ENCODE measurements at places on chromosomes 12 and 14.

GRCh38 chr14:49405291-49405690 is 180.9 kb downstream of the RPS29 start:
- DNase-seq = no peak

- DNase-seq = no peak
Measured at GRCh38 chr12:89950421-89950820, 241.8 kb upstream of the ATP2B1 start.

- no peak for DNase-seq
Measured at GRCh38 chr12:20274008-20274407, 94.3 kb upstream of the PDE3A start.

DNA sequence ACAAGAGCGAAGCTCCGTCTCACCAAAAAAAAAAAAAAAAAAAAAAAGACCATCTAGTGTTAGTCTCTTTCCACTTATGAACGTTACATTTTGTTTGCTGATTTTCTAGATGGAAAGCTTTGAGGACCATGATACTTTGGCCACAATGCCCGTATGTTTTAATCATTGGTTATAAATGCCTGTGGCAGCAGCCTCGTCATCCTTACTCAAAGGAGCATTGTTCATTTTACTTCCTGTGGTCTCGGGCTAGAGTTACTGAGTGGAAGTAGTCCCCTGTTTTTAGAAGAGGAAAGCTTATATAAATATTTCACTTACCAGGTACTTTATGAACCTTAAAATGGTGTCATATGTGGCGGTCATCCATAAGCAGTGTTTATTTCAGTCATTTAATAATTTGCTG is 359.9 kb downstream of the AEBP2 start:
- no peak for DNase-seq

- no peak for DNase-seq
Measured at GRCh38 chr12:120719072-120719471, 6.6 kb upstream of the ACADS start.

- DNase-seq = no peak
Measured at GRCh38 chr12:29578070-29578469, 80.6 kb upstream of the OVCH1 start.

DNA sequence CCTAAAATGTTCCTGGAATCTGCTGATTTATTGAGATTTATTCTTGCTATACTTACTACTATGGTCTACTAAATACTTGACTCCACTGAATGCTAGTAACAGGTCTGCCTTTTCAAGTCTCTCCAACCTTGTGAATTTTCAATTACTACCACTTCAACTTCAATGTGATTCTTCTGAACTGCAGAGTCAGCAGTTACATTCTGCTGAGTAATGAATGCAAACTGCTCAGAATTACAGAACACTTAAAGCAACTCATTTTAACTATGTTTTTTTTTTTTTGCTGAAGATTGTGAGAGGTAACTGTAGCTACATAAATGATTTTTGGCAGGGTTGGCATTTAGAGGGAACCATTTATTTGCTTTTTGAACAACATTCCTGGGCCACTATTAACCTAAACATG is 41.8 kb downstream of the ARF6 start:
- DNase-seq = no peak

GRCh38 chr12:58321414-58321813 is 380.0 kb downstream of the ATP23 start:
- no peak for DNase-seq

DNA sequence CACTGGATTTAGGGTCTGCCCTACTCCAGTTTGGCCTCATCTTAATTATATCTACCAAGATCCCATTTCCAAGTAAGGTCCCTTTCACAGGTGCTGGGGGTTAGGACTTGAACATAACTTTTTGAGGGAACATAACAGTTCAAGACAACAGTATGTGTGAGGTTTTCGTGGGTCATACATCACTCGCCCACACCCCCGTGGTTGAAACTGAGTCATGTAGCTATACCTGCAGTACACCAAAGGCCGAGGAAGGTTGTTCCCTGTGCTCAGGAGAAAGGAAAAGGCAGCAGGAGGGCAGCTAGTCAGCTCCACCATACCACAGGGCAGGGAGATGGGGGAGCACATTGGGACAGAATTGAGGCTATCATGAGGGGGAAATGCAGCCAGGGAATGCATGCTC is 167.0 kb downstream of the PPM1H start:
- peak; percentile 64 for DNase-seq

DNA sequence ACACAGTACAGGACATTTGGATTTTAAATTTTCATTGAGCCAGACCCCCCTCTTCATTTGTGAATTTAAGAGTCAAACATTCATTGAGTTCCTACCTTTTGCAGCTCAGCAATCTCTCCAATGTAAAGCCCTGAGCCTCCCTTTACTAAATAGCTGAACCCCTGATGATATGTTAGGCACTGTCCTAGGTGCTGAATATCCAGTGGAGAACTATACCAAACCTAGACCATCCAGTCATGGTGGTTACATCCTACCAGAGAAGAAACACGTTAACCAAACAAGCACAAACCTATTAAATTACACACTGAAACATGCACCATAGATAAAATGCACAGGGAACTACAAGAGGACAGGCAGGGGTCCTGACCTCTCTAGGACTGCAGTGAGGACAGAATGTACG is 1585.3 kb upstream of the TMEM132C start:
- no peak for DNase-seq

DNA sequence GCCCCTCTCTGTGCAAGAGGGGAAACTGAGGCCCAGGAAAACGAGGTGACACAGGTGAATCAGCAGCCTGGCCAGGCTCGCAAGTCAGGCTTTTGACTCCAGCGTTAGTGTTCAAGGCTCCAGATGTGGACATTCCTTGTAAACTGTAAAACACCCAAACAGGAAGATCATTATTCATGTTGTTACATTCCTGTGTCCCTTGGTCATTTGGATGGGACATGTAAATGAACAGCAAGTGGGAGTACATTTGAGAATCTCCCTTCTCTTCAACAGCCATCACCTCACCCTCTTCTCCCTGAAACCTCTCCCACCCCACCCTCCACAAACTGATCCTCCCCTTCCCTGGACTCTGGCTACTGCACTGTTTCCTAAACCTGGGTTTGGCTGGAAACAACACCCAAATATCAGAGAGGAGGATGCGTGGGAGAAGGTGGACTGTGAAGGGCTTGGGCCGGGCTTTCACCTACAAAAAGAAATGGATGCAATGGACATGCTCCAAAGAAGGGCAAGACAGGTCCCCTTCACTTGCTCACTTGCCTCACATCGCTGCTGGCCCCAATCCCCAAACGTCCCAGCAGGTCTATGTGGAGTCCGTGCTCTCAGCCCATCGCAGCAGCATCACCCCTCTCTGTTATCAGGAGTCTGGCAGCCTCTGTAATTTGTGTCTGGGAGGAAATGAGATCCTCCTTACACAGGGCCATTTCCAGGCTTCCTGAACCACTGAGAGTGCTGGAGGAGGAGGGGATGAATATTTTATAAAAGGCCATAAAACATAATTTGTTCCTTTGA is 76.7 kb downstream of the GALNT8 start:
- no peak for DNase-seq

- no peak for DNase-seq
Measured at GRCh38 chr12:131989021-131989420, 39.3 kb downstream of the EP400 start.

DNA sequence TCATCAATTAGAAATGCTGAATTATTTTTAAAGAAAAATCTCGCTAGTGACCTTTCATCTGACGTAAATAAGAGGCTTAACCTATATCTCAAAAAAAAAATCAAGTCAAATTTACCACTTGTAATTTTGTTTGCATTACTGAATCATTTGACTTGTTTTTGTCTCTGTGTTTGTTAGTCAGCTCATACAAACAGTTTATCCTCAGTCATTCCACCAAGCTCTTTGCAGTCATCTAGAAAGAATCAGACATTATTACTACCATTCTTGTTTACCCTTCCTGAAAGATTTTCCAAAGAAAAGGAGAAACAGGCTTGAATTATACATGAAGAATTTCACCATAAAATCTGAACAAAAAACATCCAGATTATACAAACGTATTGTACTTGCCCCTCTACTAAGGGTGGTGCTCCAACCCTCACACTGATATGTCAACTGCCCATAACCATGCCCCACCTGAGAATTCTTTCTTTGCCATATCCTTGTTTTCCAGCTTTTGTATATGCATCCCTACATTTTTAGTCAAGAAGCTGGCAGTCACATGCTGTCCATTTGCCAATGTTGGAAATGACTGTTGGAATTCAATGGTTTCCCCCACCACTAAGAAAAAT is 257.2 kb downstream of the PAWR start:
- DNase-seq = no peak

GRCh38 chr12:56256326-56256960 is 1.7 kb downstream of the ANKRD52 start:
- no peak for DNase-seq

- no peak for DNase-seq
Measured at GRCh38 chr12:21475552-21475951, 25.9 kb downstream of the RECQL start.

DNA sequence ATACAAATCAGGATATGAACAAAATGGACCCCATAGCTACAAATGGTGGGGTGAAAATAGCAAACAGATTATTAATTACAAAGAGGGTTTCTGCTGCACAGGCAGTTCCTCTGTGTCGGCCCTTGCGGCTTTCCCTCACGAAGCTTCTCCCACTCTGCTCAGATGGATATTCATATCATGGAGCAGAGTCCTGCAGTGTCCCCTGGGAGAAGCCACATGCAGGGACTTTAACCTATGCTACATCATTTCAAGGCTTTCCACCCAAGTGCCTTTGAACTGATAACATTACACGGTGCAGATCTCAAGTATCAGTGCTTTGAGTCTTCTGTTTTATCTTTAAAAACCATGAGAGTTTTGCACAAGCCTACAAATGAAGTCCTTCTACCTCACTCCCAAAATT is 229.1 kb downstream of the PPM1H start:
- DNase-seq = no peak

- peak; percentile 44 for DNase-seq
Measured at GRCh38 chr12:132818562-132818961, 10.1 kb downstream of the GOLGA3 start.

DNA sequence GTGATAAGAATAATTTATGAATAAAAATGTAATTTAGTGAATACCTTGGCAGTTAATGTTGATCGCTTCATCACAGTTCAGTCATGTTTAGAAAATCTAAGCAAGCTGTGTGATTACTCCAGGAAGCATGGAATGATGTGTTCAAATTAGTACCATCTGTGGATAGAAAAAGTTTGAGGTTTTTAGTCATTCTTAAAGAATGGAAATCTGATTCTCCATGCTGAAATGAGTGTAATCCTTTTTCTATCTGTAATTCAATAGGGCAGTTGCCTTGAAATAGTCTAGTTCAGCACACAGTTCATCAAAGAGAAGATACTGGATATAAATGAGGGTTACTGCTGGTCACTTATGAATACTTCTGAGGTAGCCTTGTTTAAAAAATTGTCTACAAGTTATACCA is 127.2 kb upstream of the MYF6 start:
- no peak for DNase-seq

DNA sequence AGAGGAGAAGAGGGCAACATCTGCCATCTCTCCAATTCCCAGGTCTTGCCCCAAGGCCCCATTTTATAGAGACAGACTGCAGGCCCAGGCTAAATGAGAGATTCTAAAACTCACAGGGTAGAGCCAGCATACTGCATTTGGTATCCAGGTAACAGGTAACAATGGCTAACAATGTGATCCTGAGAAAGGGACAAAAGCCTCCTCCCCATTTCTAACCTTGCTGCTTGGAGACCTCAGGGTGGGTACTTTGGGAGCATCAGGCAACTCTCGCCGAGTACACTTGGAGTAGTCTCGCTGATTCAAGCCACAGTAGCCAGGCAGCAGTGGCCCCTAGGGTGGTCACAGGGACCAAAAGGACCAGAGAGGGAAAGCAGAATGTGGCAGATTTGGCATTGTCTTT is 162.6 kb upstream of the PLEKHA5 start:
- DNase-seq = no peak

GRCh38 chr12:2776129-2776806 is 18.5 kb upstream of the FKBP4 start:
- no peak for DNase-seq

GRCh38 chr12:26205941-26206340 is 10.6 kb downstream of the SSPN start:
- DNase-seq = no peak

DNA sequence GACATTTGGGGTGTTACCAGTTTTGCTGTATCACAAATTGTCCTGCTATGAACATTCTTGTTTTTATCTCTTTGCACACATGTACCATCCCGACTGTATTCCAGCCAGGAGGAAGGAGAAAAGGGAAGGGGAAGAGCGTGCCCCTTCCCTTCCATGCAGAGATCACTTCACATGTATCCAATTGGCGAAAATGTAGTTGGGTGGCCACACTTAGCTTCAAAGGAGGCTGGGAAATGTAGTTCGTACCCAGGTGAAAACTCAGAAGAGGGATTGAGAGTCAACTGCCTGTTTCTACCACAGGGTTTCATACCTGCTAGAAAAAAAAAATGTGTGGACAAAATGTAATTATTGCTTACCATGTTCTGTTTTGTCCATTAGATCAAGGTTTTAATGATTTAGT is 189.1 kb upstream of the PELI2 start:
- DNase-seq = no peak

DNA sequence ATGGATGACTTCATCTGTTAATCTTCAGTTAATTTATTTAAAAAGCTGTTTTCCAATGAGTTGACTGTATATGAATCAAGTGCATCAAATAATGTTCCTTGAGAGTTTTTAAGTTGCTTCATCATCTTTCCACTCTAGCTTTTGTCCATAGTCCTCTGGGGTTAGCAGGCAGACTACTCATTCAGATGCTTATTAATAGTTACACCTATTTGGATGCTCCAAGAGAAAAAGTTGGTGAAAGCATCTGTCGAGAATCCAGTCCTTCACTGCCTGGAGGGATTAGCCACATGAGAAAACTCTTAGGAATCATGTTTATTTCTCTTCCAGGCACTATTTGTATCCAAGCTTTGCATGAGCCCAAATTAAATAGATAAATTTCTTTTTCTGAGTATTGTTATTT is 70.2 kb downstream of the DACT1 start:
- DNase-seq = no peak

GRCh38 chr12:5585178-5585577 is 153.3 kb downstream of the NTF3 start:
- no peak for DNase-seq

GRCh38 chr14:27253966-27254365 is 656.1 kb upstream of the NOVA1 start:
- no peak for DNase-seq

GRCh38 chr14:104930526-104931303 is 6.0 kb downstream of the PLD4 start:
- no peak for DNase-seq

DNA sequence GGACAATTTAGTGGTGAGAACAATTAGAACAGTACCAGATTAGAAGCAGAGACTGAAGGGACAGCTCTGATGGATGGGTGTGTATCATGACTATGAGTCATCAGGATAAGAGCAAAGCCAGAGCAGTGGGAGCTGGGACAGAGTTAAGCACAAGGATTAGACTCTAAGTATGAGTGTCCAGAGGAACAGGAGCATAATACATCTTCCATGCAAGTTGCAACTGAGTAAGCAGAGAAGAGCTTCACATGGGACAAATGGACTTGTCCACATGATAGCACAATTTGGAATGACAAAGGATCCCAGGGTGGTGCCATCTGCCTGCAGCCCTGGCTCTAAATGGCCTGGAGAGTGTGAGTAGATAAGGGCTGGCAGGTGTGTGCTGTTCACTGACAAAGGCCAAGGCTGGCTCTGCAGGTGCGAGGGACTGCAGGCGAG is 226.4 kb upstream of the CAND1 start:
- no peak for DNase-seq
